ENCODE measurements at places on chromosomes 4 and X.
A peak's percentile ranks its signal among the peaks of the same experiment; 100 is the strongest.

- no peak for DNase-seq
These were observed 21.0 kb downstream of the JAKMIP1 start for GRCh38 chr4:6179362-6179761.

DNA sequence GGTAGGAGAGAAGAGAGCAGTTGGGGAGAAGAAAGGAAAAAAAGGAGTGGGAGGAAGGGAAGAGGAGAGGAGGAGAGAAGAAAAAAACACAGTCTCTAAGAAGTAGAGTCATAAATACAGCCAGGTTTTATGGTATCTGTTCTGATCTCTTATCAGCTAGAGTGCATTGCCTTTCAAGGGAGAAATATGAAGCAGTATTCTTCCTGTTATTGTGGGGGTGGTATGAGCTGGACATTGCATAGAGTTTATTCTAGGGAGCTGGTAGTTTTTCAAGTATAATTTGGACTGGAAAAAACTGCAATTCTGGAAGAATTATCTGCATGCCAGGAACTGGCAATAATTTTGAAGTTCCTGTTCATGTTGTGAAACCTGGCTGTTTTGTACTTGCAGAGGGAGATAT, 54.9 kb upstream of the TAB3 start:
- no peak for DNase-seq

DNA sequence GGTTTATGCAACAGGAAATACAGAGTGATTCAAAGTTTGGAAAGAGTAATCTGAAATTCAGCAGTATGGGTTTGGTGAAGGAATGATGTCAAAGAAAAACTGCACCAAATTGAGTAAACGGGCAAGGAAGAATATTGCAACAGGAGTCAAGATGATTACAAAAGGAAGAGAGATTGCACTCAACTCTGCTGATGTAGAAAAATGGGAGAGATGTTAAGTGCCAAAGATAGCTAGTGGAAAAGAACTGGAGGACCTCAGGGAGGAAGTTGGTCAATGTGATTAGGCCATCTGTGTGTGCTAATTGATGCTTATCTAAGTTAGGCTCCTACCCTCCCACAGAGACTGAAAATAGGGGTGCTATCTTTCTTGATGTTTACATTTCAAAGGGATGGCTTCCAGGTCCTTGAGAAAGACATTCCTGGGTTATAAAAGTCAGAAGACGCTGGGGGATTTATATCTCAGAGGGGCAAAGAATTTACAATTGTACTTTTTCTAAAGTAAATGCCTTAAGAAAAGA, 167.4 kb upstream of the FAM47A start:
- no peak for DNase-seq

- DNase-seq = peak; percentile 73
These were observed 77.3 kb downstream of the ARSJ start for GRCh38 chr4:113901994-113902787.

GRCh38 chr4:38691251-38692008, 27.4 kb downstream of the KLF3 start:
- DNase-seq = no peak

DNA sequence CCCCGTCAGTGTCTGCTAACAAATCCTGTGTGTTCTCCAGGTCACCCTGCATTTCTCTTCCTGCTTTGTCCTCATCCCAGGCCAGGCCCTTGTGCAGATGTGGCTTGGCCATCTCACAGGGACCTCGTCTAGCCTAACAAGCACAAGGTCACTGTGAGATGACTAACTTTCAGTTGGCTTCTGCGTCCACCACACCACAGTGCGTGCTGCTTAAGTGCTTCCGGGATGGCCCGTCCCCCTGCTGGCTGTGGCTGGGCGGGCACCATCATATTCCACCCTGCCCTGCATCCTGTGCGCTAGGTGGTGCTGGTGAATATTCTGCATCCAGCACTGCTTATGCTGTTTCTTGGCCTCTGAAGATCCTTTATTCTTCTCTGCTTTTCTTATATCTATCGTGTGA, 33.8 kb downstream of the RBBP7 start:
- DNase-seq = no peak

DNA sequence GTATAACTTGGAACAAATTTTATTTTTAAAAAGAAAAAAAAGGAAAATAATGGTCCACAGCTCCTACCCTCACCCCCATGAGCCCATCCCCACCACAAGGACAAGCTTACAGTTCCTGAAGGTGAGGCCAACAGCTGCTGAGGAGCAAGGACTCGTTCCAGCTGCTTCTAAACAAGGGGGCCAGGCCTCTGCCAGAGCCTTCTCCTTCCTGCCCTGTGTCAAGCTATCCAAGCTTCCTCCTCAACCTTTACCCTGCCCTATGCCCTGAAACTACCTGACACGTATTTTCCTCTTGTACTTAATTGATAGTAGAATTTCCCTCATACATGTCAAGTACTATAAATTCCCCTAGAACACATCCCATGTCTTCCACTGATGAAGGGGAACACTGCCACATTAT, 8.8 kb downstream of the SH3D19 start:
- no peak for DNase-seq

DNA sequence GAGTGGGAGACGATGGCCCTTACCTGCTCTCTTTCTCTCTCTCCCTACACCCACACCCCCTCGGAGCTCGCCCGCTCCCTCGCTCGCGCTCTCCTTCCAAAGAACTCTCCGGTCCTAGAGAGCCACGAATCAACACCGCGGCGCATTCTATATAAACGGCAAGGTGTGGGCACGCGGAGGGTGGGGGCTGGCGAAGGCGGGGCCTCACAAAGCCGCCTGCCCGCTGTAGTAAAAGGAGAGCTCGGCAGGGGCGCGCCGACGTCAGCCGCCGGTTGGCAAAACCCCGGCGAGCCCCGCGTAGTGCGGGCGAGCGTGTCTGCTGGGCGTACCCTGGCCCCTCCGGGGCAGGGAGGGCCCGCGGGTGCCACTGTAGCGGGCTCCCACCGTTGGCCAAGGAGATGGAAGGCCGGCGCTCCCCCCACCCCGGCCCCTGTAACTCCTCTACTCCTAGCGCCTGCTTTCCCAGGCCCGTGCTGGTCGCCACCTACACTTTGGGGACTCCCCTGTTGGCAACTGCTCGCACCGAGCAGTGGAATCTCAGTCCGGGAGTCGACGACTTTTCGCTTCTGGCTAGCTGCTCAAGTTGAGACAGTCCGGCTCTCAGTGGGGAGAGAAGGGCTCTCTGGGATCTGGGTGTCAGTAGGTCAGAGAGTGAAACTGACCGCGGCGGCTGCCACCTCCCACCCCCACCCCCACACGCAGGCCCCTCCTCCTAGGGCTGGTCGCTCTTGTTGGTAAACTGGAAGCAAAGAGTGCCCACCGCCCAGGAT, 325.5 kb upstream of the F9 start:
- DNase-seq = peak; percentile 0

GRCh38 chrX:119067023-119067739, 5.6 kb upstream of the CT47C1 start:
- peak; percentile 24 for DNase-seq

- DNase-seq = no peak
These were observed 46.6 kb downstream of the HTT start for GRCh38 chr4:3121110-3121509.

GRCh38 chr4:55634417-55635128, 1.5 kb downstream of the NMU start:
- no peak for DNase-seq

- DNase-seq = no peak
These were observed 68.4 kb upstream of the SCOC start for GRCh38 chr4:140305053-140305452.

DNA sequence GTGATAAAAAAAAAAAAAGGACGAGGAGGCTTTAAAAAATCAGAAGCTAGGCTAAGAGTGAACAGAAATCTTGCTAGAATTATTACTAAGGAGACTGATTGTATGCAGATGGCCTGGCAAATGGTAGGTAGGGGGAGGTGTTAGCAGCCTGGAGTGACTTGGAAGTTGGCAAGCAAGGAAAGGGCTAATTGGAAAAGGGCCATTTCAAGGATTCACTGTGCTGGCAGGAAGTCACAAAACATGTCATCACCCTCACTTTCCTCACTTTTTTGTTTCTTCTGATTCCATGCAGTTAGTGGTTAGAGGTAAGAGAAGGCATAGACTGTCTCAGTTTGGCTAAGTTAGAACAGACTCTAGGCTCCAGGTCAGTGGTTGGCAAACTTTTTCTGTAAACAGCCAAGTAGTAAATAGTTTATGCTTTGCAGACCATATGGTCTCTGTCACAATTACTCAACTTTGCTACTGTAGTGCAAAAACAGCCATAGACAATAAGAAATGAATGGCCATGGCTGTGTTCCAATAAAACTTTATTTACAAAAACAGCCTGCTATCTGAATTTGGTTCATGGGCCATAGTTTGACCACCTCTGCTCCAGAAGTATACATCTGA, 646.5 kb upstream of the ACTRT1 start:
- DNase-seq = no peak

DNA sequence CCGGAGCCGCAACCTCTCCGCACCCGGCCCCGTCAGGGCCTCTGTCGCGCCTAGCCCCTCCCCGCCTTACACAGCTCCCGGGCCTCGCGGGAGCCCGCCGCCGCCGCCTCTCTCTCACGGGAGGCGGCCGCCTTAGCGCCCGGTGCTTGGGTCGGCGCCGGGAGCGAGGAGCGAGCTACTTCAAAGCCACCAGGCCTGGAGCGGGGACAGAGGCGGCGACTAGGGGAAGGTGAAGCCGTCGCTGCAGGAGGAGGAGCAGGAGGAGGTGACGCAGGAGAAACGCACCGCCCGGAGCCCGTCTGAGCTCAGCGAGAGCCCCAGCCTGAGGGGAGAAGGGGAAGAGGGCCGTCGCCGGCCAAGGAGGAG, 250 bp downstream of the USP9X start:
- no peak for DNase-seq

All from COR-L47 (cell line).